ENCODE measurements at places on chromosomes 6 and 20.

- peak; percentile 50 for DNase-seq
Measured at GRCh38 chr6:100998111-100998510, 117.0 kb upstream of the ASCC3 start.

GRCh38 chr6:116812051-116812650, 16.7 kb downstream of the GPRC6A start:
- DNase-seq = no peak

DNA sequence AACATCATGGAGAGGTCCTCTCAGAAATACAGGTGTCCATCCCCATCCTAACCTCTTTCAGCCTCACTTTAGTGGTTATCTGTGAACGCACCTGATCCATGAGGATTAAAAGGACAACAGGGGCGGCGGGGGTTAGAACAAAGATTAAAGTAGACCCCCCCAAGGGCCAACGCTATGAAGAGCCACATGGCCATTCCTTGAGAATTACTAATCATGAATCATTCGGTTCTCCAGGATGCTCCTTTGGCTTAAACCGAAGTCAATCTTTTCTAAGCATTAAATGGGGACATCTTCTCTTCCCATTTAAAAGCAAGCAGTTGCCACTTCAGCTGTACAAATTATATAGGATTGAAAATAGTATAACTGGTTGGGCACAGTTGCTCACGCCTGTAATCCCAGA, 212.4 kb downstream of the GMPR start:
- peak; percentile 86 for DNase-seq

DNA sequence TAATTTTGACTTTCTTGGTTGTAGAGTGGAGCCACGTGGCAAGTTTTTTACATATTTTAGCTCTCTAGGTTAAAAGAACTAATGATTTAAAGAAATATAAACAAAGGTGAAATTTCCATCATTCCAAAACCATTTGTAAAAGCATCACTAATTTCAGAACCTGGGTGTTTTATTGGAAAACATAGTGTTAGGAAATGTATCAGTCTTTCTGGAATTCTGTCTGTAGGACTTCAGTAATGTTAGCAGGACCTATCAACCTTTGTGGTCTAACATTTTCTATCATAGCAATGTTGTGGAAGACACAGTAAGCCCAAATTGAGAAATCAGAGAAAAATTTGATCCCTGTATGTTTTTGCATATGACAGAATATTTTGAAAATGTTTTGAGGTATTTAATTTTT, 28.3 kb downstream of the L3MBTL3 start:
- DNase-seq = peak; percentile 47

DNA sequence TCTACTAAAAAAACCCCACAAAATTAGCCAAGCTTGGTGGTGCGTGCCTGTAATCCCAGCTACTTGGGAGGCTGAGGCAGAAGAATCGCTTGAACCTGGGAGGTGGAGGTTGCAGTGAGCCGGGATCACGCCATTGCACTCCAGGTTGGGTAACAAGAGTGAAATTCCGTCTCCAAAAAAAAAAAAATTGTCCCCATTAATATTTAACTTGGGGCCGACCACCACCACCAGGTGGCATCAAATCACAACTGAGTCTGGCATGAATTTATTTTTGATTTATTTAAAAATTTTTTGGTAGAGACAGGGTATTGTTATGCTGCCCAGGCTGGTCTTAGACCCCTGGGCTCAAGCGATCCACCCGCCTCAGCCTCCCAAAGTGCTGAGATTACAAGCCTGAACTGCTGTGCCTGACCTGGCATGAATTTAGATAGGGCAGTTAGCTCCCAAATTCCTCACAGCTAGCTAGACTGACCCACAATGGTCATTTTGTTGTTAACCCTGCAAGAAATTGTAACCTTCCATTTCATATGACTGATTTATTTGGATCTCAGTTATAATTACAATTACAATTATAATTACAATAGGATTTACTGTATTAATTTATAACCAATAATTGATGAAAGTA, 17.1 kb upstream of the BEND3 start:
- peak; percentile 32 for DNase-seq

DNA sequence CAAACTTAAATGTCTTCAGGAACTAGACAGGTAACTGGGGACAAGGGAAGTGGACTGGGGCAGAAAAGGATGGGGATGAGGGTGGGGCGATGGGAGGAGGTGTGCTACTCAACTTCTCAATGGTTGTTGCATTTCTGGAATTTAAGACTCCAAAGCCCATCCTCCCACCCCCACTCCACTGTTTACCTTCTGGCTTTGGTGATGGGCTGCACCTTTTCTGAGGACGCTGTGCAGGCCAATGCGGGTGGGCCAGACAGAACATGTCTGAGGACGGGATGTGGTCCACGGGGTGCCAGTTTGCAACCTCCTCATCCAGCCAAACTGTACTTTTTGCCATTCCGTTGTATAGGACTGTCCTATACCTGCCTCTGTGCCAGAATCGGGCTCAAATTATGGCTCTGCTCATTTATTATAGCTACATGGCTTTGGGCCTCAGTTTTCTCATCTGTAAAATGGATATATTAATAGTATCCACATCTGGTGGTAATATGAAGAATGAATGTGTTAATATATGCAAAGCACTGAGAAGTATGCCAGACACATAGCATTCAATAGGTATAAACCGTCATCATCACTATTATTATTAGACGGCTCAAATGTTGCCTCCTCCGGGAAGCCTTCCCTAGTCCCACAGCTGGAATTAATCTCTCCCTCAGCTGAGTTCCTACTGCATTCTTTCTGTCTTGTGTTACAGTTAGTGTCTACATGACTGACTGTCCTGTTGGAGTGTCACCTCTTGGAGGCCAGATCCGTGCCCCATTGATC, 31.0 kb upstream of the VEGFA start:
- no peak for DNase-seq

DNA sequence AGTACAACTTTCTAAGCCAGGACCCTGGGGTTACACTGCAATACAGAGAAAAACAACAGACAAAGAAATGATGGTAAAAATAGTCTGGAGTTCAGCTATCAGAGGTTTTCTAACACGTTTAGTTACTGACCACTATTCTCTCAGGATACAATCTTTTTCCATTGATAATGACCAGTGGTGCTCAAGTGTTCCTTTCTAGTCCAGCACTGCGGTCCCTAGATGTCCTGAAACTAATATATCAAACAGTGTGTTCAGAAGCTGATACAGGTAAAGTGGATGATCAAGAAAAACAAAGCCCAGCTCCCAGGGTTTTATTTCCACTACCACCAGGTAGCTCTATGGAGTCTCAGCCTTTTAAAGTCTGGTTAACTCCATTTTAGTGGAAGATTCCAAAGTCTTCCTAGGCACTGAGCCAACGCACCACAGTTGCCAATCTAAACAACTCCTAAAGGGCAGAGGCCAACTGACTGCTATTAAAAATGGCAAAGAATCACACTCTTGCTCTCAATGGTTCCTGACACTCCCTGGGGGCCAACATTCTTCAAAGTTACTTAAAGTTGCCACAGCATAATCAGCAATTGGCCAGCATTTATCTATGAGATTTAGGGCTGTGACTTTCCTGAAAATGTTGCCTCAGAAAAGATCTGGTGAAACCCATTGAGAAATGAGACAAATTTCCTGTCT, 38.2 kb downstream of the DZANK1 start:
- peak; percentile 8 for DNase-seq

- peak; percentile 65 for DNase-seq
Measured at GRCh38 chr20:61254881-61255626, 3.0 kb downstream of the CDH4 start.

DNA sequence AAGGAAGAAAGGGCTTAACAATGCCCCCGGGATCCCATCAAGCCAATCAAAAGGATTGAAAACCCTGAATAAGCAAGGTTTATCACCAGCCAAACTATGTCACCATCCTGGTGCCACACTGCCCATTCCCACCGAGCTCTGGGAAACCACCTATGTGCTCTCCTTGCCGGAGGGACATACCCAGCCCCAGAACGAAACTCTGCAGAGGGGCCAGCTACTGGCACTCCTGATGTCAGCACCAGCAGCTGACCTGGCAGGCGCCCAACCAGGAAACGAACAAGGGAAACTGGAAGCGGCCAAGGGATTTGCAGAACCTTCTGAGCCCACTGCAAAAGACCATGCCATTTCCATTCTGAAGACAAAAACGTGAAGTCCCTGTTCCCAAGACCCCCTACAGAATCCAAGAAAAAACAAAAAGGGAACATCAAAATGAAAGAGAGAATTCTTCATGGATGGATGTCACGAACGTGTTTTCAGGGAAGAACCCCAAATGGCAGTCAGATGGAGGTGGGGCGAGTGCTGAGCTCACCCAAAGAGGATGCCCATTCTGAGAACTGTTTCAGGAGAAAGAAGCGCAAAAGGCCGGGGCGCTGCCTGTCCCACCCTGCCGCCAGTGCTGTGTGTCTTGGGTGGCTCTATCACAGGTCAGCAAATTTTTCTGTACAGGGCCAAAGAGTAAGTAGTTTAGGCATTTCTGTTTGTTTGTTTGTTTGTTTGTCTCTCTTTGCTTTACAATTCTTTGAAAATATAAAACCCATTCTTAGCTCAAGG, 305.2 kb downstream of the ESR1 start:
- no peak for DNase-seq

DNA sequence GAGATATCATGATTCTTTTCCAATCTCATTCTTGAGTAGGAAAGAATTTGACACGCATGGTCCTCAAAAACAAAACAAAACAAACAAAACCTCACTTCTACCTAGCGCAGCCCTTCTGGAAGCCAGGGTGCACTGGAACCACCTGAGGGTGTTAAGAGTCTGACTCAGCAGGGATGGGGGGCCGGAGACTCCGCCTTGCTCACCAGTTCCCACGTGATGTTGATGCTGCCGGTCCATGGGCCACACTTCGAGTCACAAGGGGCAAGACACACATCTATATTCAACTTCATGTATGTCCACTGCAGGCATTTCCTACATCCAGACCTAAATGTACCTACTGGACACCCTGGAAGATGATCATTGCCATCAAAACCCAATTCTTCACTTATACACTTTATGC, 30.4 kb downstream of the BFSP1 start:
- DNase-seq = no peak

DNA sequence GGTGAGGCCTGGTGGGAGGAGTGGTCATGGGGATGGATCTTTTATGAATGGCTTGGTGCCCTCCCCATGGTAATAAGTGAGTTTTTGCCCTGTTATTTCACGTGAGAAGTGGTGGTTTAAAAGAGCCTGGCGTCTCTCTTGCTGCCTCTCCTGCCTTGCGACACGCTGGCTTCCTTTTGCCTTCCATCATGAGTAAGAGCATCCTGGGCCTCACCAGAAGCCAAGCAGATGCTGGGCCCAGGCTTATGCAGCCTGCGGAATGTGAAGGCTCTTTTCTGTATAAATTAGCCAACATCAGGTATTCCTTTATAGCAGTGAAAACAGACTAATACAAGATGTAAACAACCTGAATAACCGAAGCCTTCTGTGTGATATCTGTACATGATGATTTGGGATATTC, 27.6 kb downstream of the VTA1 start:
- DNase-seq = no peak

DNA sequence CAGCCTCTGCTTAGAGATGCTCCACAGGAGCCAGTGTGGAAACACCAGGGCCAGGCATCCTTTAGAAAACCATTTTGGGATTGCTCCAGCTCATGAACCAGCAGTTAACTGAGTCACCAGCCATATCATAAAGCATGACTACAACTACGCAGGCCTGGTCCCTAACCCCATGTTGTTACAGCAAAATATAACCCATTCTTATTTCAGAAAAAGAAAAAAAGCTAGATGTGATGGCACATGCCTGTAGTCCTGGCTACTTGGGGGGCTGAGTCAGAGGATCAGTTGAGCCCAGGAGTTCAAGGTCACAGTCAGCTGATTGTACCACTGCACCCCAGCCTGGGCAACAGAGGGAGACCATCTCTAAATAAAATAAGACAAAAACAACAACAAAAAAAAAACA, 36.8 kb downstream of the C6orf15 start:
- peak; percentile 78 for DNase-seq

DNA sequence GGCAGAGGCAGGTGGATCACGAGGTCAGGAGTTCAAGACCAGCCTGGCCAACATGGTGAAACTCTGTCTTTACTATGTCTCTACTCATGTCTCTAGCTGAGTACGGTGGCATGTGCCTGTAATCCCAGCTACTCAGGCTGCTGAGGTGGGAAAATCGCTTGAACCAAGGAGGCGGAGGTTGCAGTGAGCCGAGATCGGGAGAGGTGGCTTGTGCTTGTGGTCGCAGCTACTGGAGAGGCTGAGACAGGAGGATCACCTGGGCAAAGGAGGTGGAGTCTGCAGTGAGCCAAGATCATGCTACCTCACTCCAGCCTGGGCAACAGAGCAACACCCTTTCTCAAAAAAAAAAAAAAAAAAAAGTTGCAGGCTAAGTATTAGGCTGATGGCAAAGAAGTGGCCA, 8.0 kb upstream of the WTAP start:
- no peak for DNase-seq

DNA sequence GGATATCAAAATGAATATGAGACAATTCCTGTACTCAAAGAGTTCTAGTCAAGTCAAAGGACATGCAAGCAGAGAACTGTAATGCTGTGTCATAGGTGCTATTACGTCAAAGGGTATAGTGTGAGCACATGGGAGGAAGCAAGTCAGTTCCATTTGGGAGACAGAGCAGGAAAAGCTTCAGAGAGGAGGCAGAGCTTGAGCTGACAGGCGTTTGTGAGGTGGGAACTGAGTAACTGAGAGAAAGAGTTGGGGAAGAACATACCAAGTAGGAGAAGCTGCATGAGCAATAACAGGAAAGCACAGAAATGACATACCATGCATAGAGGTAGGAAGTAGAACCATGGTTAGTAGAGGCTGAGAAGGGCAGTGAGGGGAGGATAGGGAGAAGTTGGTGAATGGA, 15.2 kb upstream of the SSR1 start:
- DNase-seq = no peak

DNA sequence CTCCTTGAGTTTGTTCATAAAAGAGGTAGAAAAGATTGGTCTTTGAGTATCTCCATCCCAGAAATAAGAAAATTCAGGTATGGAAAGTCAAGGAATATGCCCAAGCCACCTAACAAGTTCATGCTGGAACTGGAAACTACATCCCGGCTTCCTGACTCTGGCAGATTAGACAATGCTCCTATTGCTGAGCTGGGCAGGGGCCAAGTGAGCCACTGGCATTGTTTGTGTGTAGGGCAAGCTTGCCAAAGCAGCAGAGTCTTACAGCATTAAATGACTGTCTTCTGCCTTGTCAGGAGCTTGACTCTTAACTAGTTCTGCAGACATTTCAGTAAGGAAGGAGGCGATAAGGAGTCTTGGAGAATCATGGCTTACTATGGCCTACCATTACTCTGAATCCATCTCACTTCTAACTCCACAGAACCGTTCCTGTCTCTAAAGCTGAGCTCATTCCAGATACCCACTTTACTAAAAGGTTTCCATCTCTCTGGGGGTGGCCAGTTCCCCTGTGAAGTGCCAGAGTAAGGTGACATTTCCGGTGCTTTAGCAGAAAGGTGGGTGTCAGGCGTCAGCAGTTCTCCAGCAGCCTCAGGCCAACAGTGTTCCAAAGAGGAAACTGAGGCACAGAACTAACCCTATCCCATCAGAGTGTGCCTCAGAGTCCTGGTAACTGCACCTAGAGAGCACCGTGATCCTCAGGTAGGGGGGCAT, 30.1 kb downstream of the PRDM1 start:
- DNase-seq = no peak

- DNase-seq = no peak
Measured at GRCh38 chr6:71226151-71226550, 62.5 kb upstream of the OGFRL1 start.

GRCh38 chr6:134374491-134375219, 56.7 kb upstream of the SGK1 start:
- DNase-seq = peak; percentile 22

All from fibroblast of skin of right biceps (primary cell).